ENCODE measurements at places on chromosomes 4 and X. TPM values are rescaled to one million over a fixed set of nuclear protein-coding genes. Genes with fewer than 3 reads are reported as not detected.
A peak's percentile ranks its signal among the peaks of the same experiment; 100 is the strongest.

GRCh38 chr4:123649250-123649644 is 252.7 kb downstream of the SPRY1 start:
- DNase-seq, result no peak

- DNase-seq, result no peak
These were observed 262.6 kb downstream of the ADGRL3 start for GRCh38 chr4:61462451-61463326.

GRCh38 chr4:136829280-136829679 is 703.0 kb downstream of the PCDH18 start:
- no peak for DNase-seq

GRCh38 chr4:3122081-3122563 is 47.6 kb downstream of the HTT start:
- no peak for DNase-seq

DNA sequence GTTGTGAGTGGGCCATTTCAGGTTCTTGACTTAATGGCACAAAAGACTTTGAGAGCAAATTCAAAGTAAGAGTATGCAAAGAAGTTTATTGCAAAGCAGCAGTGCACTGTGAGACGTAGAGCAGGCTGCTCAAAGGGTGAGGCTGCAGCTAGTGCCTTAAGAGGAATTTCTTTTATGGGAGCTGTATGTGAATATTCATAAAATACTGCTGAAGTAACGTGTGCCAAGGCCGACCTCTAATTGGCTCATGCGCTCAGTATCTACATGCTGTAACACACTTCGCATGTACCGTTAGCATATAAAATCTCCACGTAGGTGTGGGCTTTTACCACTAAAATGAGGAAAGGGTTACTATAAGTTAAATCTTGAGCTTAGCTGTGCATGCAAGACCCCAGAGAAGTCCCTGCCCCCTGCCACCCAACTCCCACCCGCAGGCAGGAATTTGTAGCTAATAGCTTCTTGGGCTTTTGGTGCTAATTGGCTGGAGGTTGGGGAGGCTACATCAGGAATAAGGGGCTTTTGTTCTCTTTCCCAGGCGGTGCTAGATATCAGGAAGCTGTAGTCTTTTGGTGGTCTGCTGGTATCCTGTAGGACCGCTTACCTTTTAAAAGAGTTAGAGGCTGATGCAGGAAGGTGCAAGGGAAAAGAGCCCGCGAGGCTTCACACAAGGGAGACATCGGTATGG is 47.6 kb downstream of the FSTL5 start:
- no peak for DNase-seq

DNA sequence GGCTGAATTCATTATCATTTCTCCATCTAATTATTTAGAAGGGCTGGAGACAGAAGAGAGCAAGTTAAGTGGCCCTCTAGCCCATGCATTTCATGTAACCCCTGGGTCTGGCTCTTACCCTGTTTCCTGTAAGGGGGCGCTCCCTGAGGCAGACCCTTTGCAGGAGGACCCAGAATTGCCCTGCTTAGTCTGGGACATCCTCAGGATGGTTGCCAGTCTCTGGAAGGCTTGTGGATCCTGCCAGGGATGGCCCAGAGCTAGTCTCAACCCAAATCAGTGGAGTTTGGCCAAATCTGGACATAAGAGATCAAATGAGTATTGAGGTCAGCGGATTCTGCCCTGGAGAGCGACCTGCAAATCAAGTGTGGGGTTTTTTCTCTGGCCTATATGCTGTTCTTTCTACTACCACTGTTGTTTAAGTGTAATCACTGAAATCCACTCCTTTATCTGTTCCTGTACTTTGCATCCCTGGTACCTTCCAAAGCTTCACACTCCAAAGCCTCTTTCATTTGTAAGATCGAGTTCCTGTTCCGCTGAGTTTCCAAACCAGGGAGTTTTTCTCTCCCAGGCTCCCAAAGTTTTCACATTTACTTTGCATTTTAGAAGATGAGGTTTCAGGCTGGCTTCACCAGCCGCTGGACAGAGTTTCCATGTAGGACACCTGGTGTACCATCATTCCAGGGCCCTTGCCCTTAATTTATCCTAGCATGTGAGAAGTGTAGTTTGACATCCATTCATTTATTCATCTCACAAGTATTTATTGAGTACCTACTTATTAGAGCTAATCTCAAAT is 6.3 kb downstream of the KLF3 start:
- no peak for DNase-seq

GRCh38 chr4:40953283-40954087 is 203.7 kb downstream of the NSUN7 start:
- DNase-seq, result no peak

GRCh38 chrX:19571711-19572110 is 56.4 kb upstream of the MAP3K15 start:
- no peak for DNase-seq

DNA sequence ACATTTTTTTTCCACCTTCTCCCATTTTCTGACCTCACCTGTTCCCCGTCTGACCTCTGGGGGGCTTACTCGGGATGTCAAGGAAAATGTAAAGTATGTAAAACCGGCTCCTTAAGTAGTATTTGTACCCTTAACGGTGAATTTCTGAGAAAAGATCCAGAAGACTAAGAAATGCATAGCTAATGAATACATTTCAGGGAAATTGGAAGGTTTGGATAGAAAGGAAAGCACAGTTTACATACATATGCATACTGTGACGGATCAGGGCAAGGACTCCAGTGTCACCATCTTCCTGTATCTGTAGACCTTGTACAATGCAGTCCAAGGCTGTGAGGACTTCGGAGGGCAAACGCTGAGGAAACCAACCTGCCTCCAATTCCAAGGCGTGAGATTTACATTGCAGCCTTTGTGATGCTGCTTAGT is 2185.9 kb upstream of the TENM3 start:
- DNase-seq, result no peak

- DNase-seq, result no peak
These were observed 56.5 kb downstream of the ANTXR2 start for GRCh38 chr4:80016506-80016905.

- no peak for DNase-seq
These were observed 46.5 kb downstream of the TMA16 start for GRCh38 chr4:163540977-163541376.

DNA sequence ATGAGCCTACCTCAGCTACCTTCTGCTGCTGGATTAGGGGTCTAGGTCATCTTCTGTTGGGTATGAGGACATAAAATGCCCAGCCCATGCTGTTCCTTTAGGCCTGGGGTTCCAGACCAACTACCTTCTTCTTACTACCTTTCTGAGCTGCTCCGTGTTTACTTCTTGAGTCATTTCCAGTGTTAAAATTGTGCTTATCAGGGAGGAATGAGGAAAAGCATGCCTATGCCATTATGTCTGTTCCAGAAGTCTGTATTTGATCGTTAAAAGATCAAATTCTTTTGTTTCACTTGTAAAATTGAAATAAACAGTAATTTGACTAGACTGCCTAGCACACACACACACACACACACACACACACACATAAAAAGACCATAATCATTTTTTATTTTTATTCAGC is 1912.7 kb upstream of the TENM3 start:
- DNase-seq, result no peak

GRCh38 chr4:40183615-40184411 is 13.0 kb upstream of the RHOH start:
- DNase-seq, result no peak

GRCh38 chr4:184343502-184344177 is 126.0 kb upstream of the ENPP6 start:
- peak; percentile 84 for DNase-seq

DNA sequence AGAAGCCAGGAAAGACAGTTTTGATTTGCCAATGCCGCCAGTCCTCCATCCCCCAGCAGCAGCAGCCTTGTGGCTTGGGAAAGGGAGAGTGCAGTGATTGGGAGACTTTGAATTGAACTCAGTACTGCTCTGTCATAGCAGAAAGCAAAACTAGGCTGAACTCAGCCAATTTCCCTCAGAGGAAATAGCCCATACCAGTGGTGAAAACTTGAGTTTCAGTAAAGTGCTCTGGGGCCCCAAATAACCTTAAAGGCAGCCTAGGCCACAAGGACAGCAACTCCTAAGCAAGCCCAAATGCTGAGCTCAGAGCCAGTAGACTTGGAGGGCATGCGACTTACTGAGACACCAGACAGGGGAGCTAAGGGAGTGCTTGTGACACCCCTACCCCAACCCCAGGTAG is 2.0 kb upstream of the PROM1 start:
- no peak for DNase-seq

- DNase-seq, result no peak
These were observed 22.8 kb downstream of the PACRGL start for GRCh38 chr4:20723019-20723418.

The NHS gene
- 0.79 TPM for total RNA-seq

The ASMT gene
- total RNA-seq, result not detected

The METTL14 gene
- 35.0 TPM for total RNA-seq

The PCDH10 gene
- total RNA-seq, result 0.09 TPM
